ENCODE measurements at places on chromosomes 5 and 9.

DNA sequence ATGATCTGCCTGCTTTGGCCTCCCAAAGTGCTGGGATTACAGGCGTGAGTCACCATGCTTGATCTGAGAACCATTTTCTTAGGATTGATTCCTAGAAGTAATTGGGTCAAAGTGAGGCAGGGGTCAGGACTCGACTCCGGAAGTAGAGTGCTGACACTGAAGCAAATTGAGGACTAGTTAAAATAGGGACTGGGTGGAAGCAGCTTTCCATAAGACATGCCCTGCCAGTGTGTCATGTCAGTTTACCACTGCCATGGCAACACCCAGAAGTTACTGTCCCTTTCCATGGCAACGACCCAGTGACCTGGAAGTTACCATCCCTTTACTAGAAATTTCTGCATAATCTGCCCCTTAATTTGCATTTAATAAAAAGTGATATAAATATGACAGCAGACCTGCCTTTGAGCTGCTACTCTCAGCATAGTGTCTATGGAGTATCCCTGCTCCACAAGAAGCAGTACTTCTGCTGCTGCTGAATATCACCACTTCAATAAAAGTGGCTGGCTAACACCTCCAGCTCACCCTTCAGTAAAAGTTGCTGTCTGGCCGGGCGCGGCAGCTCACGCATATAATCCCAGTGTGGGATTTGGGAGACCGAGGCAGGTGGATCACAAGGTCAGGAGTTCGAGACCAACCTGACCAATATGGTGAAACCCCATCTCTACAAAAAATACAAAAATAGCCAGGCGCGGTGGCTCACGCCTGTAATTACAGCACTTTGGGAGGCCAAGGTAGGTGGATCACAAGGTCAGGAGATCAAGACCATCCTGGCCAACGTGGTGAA lies 47.8 kb upstream of the JADE2 start:
- no peak for DNase-seq

- DNase-seq = no peak
These were observed 30.7 kb downstream of the CYLC2 start for GRCh38 chr9:103025796-103026195.

- DNase-seq = no peak
These were observed 351.5 kb downstream of the MED10 start for GRCh38 chr5:6026766-6027406.

DNA sequence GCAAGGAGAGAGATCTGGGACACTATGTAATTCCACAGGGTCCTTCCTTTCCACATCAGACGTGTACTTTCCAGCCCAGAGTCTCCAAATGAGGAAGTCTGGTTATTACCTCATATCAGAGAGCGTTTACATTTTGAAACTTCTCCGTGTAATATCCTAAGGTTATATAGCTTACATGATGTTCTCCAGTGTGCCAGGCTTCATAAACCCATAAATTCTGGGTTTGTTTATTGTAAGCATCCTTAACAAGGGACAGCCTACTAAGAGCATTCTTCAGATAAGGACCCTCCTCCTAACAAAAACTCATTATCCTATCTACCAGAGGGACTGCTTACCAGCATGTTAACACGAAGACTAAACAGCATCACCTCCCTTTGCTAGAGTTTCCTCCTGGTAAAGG lies 17.9 kb downstream of the SRFBP1 start:
- DNase-seq = no peak

DNA sequence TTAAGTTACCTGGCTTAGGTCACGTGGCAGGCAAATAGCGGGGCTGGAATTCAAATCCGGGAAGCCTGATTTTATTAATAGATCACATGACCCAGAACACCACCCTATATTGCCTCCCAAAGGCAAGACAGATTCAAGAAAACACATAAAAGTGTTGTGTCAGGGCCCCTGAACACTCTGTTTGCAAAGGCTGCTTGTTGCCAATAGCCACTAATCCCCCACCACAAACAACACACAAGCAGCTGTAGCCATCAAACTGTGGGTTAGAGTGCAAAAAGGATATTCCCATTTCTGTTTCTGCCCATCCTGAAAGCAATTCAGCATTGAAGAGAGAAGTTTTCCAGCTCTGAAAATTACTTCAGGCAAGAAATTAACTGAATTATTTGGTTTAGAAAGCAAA lies 358.9 kb upstream of the RFX3 start:
- no peak for DNase-seq

Measured in right atrium auricular region (tissue), 2 donors.